NAMALWA (cell line): ENCODE measurements at places on chromosomes 11 and 22.

DNA sequence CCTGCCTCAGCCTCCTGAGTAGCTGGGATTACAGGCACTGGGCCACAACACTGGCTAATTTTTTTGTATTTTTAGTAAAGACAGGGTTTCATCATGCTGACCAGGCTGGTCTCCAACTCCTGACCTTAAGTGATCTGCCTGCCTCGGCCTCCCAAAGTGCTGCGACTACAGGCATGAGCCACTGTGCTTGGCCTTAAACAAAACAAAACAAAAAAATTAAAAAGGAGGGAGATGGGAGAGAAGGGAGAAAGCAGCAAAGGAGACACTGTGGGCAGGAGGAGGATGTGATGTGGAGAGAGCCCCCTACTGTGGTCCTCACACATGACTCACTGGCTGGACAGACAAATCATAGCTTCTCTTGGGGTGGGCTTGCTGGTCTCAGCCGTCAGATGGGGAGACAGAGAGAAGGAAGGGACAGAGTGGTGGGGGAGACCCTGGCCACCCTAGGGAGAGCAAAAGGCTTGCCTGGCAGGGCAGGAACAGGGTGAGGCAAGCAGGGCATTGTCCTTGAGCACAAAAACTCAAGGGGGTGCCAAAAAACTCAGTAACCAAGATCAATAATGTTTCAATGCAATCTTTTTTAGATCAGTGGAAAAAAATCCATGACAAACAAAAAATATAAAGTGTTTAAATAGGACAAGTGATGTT, 31.6 kb downstream of the TPST2 start:
- DNase-seq: no peak

DNA sequence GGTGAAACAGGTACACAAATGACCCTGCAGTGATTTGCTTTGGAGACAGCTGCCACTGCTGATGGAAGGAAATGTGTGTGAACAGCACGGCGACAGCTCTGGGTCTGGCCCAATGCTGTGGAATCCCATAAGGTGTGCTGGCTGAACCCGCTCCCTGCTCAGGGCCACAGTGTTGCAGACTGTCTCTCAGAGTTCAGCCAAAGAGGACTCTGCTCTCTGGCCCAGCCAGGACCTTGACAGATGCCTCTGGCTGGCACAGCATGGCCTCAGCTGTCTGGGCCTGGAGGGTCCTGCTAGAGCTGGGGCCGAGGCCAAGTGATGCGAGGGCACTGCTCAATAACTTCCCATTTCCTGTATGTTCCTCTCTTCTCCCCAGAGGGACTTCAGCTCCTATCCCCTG, 5.3 kb upstream of the ABCC8 start:
- no peak for DNase-seq

DNA sequence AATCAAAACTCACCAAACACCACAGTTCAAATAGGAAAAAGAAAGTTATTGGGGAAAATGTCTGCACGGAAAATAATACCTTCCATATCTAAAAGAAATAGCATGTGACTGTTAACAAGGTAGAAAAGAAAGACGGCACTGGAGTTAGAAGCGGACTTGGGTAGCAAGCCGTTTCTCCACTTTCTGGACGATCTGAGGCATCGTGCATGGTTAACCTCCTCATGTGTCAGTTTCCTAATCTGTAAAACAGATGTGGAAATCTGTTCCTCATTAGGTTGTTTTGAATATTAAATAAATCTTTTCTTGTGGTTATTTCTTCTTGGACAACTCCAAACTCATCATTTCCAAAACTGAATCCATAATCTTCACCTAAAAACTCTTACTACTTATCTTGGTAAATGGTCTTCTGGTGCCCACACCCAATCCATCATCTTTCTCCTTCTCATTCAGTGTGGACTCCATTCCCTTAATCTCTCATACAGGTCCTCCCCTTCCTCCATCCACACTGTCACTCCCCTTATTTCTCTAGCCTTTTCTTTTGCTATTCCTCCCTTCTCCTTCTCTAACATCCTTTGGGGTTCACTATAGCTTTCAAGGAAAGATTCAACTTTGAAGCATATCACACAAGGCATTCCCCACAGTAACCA, 53.5 kb downstream of the VSIG10L2 start:
- no peak for DNase-seq

DNA sequence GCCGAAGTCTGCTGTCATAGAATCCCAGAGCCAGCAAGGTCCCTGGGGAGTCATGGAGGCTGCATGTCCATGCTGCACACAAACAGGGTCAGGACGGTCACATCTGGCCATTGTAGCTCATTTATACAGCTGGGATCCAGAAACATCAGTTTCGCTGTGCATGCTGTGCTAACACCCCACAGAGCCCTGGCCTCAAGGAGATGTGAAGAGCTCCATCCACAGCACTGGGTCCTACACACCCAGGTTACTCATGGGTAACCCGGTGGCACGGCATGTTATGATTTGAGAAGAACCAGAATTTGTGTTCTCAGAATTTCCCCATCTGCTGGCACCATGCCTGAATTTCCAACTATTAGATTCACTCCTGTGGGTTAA, 146.3 kb upstream of the ARHGAP20 start:
- DNase-seq: no peak

GRCh38 chr22:28837640-28838039, 37.3 kb upstream of the XBP1 start:
- DNase-seq: no peak
